Muscle of leg (tissue), 16 donors: ENCODE measurements at places on chromosomes 7 and 10. TPM values are rescaled to one million over a fixed set of nuclear protein-coding genes. Genes with fewer than 3 reads are reported as not detected.

DNA sequence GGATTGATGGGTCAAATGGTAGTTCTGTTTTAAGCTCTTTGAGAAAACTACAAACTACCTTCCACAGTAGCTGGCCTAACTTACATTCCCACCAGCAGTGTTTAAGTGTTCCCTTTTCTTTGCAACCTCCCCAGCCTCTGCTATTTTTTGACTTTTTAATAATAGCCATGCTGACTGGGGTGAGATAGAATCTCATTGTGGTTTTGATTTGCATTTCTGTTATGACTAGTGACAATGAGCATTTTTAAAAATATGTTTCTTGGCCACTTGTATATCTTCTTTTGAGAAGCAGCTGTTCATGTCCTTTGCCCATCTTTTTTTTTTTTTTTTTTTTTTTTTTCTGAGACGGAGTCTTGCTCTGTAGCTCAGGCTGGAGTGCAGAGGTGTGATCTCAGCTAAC lies 155.2 kb upstream of the BMPER start:
- H3K4me1 ChIP-seq, result peaks cover 1% of the 10 kb centered on the region
- DNase-seq, result no peak
- no peak overlapping the region for H3K4me3 ChIP-seq

The MAT1A gene
- 0.04 TPM for total RNA-seq

GRCh38 chr7:122364761-122365280 lies 60.3 kb upstream of the FEZF1 start:
- H3K4me3 ChIP-seq, result no peak overlapping the region
- H3K27ac ChIP-seq, result no peak overlapping the region
- no peaks in the 10 kb centered on the region for H3K27me3 ChIP-seq
- no peak for DNase-seq
- no peaks in the 10 kb centered on the region for H3K4me1 ChIP-seq

GRCh38 chr10:69883310-69884023 lies 81.8 kb downstream of the COL13A1 start:
- peaks cover 4% of the 10 kb centered on the region for H3K36me3 ChIP-seq
- H3K4me1 ChIP-seq, result peaks cover 46% of the 10 kb centered on the region
- H3K27me3 ChIP-seq, result no peaks in the 10 kb centered on the region

DNA sequence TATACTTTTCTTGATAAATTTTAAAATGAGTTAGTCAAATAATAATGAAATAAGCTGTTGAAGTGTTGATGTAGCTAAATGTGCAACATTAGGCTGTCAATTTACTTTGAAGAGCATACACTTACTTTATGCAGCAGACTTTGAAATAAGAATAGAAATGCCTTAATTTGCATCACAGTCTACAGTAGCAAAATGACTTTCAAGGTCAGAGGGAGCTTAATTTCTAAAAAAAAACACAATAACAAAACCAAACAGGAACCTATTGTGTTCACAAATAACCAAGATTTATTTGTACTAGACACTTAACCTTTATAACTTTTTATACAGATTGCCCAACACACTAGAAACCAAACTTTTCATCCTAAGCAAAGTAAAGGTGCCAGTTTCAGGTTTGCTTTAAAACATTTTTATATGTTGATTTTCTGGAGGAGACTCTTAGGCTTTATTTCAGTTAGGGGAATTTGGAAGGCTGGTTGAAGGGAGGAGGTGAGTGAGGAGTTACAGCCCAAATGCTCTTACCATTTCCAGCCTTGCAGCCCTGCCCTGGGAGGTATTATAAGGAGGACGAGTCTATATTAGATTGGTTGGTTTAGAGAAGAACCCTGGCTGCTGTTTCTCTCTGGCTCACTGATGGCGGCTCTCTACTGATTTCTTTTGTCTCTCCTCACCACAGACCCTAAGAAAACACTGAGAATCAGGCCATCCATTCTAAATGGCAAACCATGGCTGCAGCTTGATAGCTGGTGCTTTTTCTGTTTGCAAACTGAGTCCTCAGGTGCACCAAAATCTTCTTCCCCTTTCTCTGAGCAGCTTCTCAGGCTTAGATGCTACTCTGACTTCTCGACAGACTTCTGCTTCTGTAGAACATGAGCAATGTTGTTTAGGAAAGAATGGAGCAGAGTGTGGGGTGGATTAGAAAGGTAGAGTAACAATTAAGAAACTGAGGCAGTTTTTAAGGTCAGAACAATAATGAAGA lies 55.2 kb upstream of the RPA3 start:
- H3K36me3 ChIP-seq, result no peaks in the 10 kb centered on the region

DNA sequence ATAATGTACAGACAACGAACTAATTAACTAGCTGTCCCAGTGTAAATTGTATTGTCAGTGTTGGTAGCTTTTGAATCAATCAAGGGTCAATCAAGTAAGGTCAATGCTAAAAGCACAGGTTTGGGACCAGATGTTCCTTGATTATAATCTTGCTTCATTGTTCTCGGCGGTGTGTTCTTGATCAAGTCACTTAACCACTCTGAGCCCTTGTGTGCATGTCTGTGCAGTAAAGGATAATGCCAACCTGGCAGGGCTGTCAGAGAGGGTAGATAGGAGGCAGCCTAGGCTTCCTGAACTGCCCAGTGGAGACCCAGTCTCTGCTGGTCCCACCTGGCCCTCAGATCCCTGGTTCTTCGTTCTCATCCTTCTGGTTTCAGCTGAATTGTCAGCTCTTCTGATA lies 221.0 kb downstream of the EMX2 start:
- no peaks in the 10 kb centered on the region for H3K4me1 ChIP-seq
- no peak overlapping the region for H3K27ac ChIP-seq
- DNase-seq, result no peak
- peaks cover 2% of the 10 kb centered on the region for H3K27me3 ChIP-seq

GRCh38 chr7:55099066-55099820 lies 80.4 kb downstream of the EGFR start:
- no peaks in the 10 kb centered on the region for H3K27me3 ChIP-seq
- H3K4me1 ChIP-seq, result peaks cover 61% of the 10 kb centered on the region
- no peak overlapping the region for H3K4me3 ChIP-seq
- H3K27ac ChIP-seq, result peak overlapping the region; percentile 89
- DNase-seq, result peak; percentile 88

GRCh38 chr7:29019896-29020295 lies 61.8 kb upstream of the TRIL start:
- H3K4me1 ChIP-seq, result peaks cover 14% of the 10 kb centered on the region
- no peaks in the 10 kb centered on the region for H3K36me3 ChIP-seq

- no peak overlapping the region for H3K27ac ChIP-seq
- no peaks in the 10 kb centered on the region for H3K27me3 ChIP-seq
- no peak overlapping the region for H3K4me3 ChIP-seq
- no peaks in the 10 kb centered on the region for H3K4me1 ChIP-seq
Observed at GRCh38 chr10:76492026-76492425, 1060.6 kb downstream of the LRMDA start.

GRCh38 chr10:34922138-34922537 lies 107.0 kb upstream of the PARD3 start:
- H3K27me3 ChIP-seq, result peaks cover 5% of the 10 kb centered on the region
- H3K36me3 ChIP-seq, result no peaks in the 10 kb centered on the region
- H3K4me1 ChIP-seq, result peaks cover 2% of the 10 kb centered on the region
- DNase-seq, result no peak

The CASD1 gene
- 47.3 TPM for total RNA-seq

- DNase-seq, result no peak
- H3K27me3 ChIP-seq, result peaks cover 3% of the 10 kb centered on the region
- H3K4me1 ChIP-seq, result peaks cover 32% of the 10 kb centered on the region
- no peak overlapping the region for H3K27ac ChIP-seq
- H3K36me3 ChIP-seq, result no peaks in the 10 kb centered on the region
Observed at GRCh38 chr10:1549591-1550290, 187.6 kb downstream of the ADARB2 start.

- no peaks in the 10 kb centered on the region for H3K27me3 ChIP-seq
- no peak overlapping the region for H3K4me3 ChIP-seq
- H3K4me1 ChIP-seq, result peaks cover 7% of the 10 kb centered on the region
- no peaks in the 10 kb centered on the region for H3K36me3 ChIP-seq
- no peak for DNase-seq
Observed at GRCh38 chr7:107501593-107501992, 31.7 kb downstream of the GPR22 start.
